ENCODE measurements at places on chromosomes 2 and 18. TPM values are rescaled to one million over a fixed set of nuclear protein-coding genes. Genes with fewer than 3 reads are reported as not detected.

Gene CRIM1
- 125 TPM for total RNA-seq

Gene NGEF
- 3.0 TPM for total RNA-seq

Gene PCARE
- not detected for total RNA-seq

Gene SLC19A3
- 1.0 TPM for total RNA-seq

Gene ZSCAN30
- 21.6 TPM for total RNA-seq

Gene SKA1
- total RNA-seq = 3.7 TPM

Gene UGGT1
- total RNA-seq = 26.5 TPM

Gene ERBB4
- total RNA-seq = not detected

Gene LOXHD1
- total RNA-seq = not detected

Gene CAVIN2
- total RNA-seq = 16.9 TPM

Gene BOLL
- 0.08 TPM for total RNA-seq

Gene SKOR2
- not detected for total RNA-seq

Gene B4GALT6
- total RNA-seq = 1.7 TPM

Gene STAT4
- 0.64 TPM for total RNA-seq

Gene CYS1
- total RNA-seq = 0.39 TPM

Gene MAP2
- 4.6 TPM for total RNA-seq

Gene LRRC30
- not detected for total RNA-seq

Gene TRIM43
- not detected for total RNA-seq

Gene STEAP3
- total RNA-seq = 10.0 TPM

Gene CROCC2
- not detected for total RNA-seq

Gene WNT10A
- 0.08 TPM for total RNA-seq

Gene DNAH6
- under 0.01 TPM for total RNA-seq

Gene TUBB6
- 214 TPM for total RNA-seq

Gene PSTPIP2
- total RNA-seq = 3.3 TPM

Gene TPO
- total RNA-seq = not detected

Gene TNP1
- not detected for total RNA-seq

Gene WDR33
- total RNA-seq = 26.9 TPM

Gene HOXD8
- total RNA-seq = not detected

Gene RFX8
- total RNA-seq = 0.16 TPM

Gene LMAN2L
- total RNA-seq = 22.0 TPM

Gene CFAP65
- not detected for total RNA-seq

Gene NAT8
- total RNA-seq = not detected

Gene CD8B2
- not detected for total RNA-seq

Gene CMPK2
- 4.7 TPM for total RNA-seq

Gene PTH2R
- total RNA-seq = not detected

Gene HNRNPLL
- total RNA-seq = 35.6 TPM

Gene NCOA1
- total RNA-seq = 18.9 TPM

Gene FER1L5
- total RNA-seq = under 0.01 TPM

Gene FBXO48
- total RNA-seq = 0.65 TPM

Gene MEP1B
- total RNA-seq = not detected

Gene TEX44
- not detected for total RNA-seq

Gene ATOH8
- total RNA-seq = 5.3 TPM

Gene LINC00305
- total RNA-seq = not detected

Gene ALPP
- total RNA-seq = not detected

Gene CSRNP3
- total RNA-seq = 1.0 TPM
